ENCODE measurements at places on chromosomes 7 and 10.

DNA sequence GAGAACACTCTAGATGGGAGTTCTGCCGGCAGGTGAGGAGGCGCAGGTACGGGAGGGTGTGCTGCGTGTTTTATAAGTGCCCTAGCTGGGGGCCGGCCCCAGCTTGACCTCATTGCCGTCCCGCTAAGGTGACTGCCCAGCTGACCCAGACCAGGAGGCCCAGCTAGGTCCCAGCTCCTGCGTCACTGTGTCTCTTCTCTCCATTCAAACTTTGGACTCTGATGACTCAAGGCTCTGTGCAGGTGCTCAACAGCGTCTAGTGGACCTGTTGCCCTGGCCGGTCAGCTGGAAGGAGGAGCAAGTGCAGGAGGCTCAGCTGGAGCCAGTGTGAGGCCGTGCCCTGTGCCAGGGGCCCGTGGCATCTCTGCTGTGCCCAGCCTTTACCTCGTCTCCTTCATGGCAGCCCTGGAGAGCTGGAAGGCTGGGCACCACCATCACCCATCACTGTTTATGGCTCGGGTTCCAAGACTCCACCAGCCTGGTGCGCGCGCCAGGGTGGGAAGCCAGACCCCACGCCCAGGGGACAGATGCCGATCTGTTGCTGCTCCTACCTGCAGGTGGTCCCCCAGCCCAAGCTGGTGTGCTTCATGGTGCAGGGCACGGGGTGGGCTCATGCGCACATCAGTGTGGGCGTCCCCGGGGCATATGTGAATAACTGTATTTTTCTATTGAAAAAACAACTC lies 14.6 kb downstream of the LHPP start:
- DNase-seq, result no peak

GRCh38 chr7:67671006-67671548 lies 674.4 kb downstream of the TYW1 start:
- no peak for DNase-seq

GRCh38 chr7:130446259-130446658 lies 5.4 kb upstream of the CEP41 start:
- no peak for DNase-seq

- no peak for DNase-seq
Measured at GRCh38 chr10:91953600-91954160, 30.1 kb downstream of the BTAF1 start.
